NCI-H2029 (cell line): ENCODE measurements at places on chromosomes 12 and 14.
A peak's percentile ranks its signal among the peaks of the same experiment; 100 is the strongest.

DNA sequence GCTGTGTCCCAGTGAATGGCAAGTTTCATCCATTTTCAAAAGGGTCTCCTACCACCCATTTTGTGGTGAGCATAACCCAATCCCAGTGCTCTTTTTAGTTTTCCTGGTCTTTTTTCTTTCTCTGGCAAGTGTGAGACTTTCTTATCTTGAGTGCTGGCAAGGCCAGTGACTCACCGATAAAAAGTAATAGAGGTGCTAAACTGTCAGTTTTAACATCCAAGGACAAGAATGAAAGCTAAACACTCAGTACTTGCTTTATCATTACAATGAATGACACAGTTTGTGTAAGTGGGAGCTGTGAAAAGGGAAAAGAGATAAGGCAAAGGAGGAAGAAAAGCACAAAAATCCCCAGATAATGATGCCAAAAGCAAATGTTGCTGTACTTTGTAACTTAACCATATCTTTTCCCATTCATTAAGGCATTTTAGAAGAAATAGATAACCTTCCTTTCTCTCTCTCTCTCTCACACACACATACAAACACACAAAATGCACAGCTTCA, 4.9 kb upstream of the LRIG3 start:
- no peak for DNase-seq

DNA sequence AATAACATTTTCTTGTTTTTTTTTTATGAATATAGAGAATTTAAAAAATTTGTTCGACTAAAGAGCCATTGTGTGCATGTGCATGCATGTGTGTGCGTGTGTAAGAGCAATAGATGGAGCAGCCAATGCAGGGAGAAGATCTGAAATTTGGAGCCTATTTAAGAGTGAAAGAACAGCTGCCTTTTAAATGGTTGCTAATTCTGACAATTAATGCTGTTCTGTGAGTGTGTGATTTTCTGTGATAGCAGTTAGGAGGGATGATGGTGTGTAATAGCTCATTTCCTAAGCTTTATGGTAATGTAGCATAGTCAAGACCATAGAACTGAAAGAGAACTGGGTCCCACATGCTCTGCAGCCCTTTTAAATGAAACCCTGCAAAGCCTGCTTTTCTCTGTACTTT, 137.9 kb downstream of the NRXN3 start:
- DNase-seq: no peak

DNA sequence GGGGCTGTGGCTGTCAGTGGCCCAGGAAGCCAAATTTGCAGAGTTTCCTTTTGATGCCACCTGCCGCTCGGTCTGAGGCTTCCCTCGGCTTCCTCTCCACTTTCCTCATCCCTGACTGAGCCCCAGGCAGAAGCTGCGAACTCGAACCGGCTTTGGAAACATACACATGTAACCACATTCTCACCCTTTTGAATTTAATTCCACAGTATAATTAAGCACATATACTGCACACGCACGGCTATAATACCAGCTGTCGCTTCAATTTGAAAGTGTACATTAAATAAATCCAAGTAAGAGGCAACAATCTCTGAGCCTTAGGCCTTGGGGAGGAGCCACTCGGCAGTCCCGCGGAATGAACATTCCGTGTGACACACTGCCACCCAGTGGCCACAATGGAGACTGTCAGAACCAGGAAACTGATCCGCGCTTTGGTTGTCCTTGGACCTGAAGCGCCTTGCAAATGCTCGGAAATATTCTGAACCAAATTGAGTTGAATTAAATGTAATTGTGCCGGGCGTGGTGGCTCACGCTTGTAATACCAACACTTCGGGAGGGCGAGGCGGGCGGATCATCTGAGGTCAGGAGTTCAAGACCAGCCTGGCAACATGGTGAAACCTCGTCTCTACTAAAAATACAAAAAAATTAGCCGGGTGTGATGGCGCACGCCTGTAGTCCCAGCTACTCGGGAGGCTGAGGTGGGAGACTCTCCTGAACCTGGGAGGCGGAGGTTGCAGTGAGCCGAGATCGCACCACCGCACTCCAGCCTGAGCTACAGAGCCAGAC, 117.9 kb upstream of the TMPO start:
- peak; percentile 74 for DNase-seq

DNA sequence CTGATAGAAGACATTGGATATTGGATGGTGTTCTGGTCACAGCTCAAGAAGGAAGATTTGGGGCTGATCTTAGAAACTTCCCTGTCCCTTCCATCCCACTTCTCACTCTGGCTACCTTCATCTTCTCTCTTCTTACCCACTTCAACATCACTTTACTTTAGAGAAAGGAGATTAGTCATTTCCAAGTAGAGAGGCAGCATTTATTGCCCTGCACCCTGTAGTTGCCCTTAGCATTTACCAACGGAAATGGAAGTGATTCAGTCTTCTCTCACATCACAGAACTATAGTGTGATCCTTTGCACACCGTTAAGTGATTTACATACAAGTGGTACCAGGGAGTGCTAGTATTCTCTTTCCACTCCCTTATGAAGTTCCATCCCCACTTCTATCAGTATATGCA, 52.4 kb downstream of the PHLDA1 start:
- DNase-seq: no peak

DNA sequence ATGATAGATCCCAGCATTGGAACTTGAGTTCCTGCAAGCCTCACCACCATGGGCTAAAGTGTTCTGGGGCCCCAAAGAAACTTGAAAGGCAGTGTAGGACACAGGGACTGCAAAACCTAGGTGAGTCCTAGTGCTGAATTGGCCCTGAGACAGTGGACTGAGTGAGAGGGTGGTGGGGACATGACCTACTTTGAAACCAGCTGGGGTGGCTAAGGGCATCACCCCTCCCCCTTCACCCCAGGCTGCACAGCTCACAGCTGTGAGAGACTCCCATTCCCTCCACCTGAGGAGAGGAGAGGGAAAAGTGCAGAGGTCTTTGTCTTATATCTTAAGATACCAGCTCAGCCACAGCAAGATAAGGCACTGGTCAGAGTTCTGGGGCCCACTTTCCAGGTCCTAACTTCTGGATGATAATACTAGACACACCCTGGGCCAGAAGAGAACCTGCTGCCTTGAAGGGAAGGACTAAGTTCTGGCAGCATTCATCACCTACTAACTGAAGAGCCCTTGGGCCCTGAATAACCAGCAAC, 62.5 kb downstream of the MAPKAPK5 start:
- no peak for DNase-seq

DNA sequence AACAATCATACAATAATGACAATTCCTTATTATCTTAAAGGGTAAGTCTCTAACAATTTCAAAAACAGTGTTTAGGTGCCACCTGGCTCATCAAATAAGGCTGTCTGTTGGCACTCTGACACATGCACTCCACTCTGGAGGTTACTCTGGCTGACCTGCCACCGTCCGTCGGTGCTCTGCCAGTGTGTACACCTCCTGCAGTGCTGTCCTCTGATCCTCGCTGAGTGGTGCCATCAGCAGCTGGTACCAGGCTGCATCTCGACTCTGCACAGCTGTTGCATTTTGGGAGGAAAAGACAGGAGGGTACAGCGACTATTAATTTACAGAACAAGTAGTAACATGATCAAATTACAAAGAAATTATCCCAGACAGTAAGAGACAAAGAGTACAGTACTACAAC, 63.9 kb downstream of the IPO8 start:
- no peak for DNase-seq

DNA sequence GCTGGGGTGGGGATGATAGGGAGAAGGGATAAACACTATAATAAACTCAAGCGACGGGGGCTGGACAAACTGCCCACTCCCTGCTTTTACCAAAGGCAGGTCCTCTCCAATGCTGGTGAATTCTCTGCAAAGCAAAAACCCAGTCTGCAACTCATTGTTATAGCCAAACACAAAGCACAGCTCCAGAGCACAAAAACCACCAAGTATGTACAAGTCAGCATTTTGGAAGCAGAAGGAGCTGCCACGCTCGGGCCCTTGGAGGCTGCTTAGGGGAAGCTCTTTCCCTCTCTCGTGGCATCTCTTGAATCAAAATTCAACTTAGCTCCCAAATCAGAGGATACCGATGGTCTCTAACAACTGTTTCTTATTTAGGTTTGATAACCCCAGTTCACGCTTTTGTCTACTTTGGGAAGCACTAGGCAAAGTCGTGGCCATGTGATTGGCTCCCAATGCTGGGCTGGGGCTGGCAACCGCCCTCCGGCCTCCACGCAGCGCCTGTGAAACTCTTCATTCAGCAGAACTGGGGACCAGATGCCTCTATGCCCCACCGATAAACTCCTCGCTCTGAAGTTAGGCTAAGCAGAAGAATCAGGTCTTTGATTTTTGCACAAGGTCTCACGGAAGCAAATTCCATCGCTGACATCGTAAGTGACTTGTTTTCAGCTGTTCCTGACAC, 158.5 kb upstream of the FOXN3 start:
- DNase-seq: no peak

DNA sequence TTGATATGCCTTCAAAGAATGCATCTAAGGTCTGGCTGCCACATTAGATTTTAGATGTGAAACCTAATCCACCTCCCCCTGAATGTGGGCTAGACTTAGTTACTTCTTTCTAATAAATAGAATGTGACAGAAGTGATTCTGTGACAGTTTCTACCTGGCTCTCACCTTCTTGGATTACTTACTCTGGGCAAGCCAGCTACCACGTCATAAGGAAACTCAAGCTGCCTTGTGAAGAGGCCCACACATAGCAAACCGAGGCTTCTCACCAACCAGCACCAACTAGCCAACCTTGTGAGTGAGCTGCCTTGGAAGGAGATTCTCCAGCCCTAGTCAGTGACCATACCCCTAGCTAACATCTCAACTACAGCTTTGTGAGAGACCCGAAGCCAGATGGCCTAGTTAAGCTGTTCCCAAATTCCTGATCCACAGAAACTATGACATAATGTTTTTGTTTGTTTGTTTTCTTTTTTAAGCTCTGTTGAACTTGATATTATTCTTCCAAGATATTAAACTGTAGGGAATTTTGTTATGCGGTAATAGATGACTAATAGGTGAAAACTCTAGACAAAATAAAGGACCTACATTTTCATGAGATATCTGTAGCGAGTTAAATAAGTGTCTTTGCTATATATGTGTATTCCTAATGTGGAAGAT, 6.2 kb downstream of the GPR19 start:
- DNase-seq: no peak

- DNase-seq: no peak
Measured at GRCh38 chr12:25932971-25933370, 25.5 kb upstream of the RASSF8 start.

GRCh38 chr12:30019366-30020140, 235.8 kb upstream of the TMTC1 start:
- DNase-seq: no peak

GRCh38 chr14:22656945-22657731, 13.0 kb upstream of the OR6J1 start:
- DNase-seq: no peak

- no peak for DNase-seq
Measured at GRCh38 chr14:49924852-49925251, 32.0 kb downstream of the ARF6 start.

GRCh38 chr12:114936148-114937079, 252.4 kb upstream of the TBX3 start:
- DNase-seq: no peak

DNA sequence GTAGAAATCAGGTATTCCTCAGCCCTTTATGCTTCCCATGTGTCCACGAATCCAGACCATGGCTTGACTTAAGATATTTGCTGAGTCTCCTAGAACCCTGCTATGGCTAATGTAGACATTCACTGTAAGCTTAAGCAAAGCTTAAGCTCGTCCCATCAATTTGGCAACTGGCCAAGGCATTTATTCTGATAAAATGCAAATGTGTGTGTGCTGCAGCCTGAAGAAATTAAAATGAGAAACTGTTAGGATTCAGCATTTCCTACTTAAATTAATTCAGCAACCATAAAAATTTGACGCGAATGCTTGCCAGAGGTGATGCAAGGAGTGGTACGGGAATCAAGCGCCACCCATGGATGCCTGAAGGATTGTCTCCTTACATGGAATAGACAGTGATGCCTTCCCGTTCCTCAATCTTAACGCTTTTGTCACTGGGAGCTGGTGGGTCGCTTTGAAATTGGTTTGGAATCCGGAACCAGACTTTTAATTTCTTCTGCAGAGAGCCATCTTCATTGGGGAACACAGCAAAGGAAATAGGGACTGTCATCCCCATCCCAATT, 13.2 kb downstream of the HEBP1 start:
- peak; percentile 3 for DNase-seq

DNA sequence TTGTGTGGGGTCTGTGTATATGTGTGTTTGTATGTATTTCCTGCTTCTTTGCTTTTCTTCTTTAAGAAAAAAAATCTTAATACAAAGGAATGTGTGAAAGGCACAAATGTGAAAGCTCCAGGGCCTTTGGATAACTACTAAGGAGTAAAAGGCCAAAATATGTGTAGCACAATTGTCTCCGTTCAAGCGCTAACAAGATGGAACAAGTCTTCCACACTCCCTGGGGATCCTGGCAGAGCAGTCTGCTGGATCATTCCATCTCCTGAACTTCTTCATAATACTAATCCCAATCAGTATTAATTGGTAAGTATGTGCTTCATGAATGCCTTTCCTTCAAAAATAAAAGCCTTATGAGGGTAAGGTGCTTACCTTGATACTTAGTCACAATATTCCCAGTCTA, 462.5 kb upstream of the TBX3 start:
- DNase-seq: no peak

- DNase-seq: no peak
Measured at GRCh38 chr14:92035890-92036289, 4.0 kb downstream of the TRIP11 start.

DNA sequence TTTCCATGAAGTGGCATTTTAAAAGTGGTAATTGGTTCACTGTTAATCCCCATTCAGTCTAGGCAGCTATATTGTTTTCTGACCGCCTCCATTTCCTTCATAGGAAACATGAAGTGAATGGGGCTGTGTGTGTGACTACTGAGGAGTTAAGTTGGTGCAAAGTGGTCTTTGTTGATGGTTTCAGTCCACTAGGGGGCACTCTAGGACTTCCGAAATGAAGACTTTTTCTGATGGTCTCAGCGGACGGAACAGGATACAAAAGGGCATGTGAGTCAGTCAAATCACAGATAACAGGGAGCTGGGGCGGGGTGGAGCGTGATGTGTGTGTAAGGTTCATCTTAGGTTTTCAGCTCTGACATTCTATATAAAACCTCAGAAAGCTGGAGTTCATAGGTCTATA, 240.1 kb upstream of the OR4E1 start:
- peak; percentile 10 for DNase-seq

GRCh38 chr12:123907726-123908476, 64.7 kb downstream of the CCDC92 start:
- no peak for DNase-seq
